ENCODE measurements at places on chromosomes 5 and 9. TPM values are rescaled to one million over a fixed set of nuclear protein-coding genes. Genes with fewer than 3 reads are reported as not detected.

Gene IL17B
- total RNA-seq = not detected

Gene QRFP
- not detected for total RNA-seq

Gene SEMA5A
- 57.0 TPM for total RNA-seq

Gene PCDHB9
- total RNA-seq = 1.9 TPM

Gene CARD9
- total RNA-seq = 11.5 TPM

Gene DNAI1
- total RNA-seq = not detected

Gene HSPA9
- total RNA-seq = 289 TPM

Gene PDE6A
- not detected for total RNA-seq

Gene NUDT12
- 15.7 TPM for total RNA-seq

Gene EDIL3
- 6.8 TPM for total RNA-seq

Gene FBP2
- total RNA-seq = 0.29 TPM

Gene TGFBI
- total RNA-seq = 147 TPM

Gene BRINP1
- 1.8 TPM for total RNA-seq

Gene PCA3
- total RNA-seq = not detected

Gene FGFR4
- total RNA-seq = 6.4 TPM
